Vagina (tissue), 2 donors: ENCODE measurements at places on chromosomes 3 and 15. TPM values are rescaled to one million over a fixed set of nuclear protein-coding genes. Genes with fewer than 3 reads are reported as not detected.

The ARIH1 gene
- 54.8 TPM for total RNA-seq

DNA sequence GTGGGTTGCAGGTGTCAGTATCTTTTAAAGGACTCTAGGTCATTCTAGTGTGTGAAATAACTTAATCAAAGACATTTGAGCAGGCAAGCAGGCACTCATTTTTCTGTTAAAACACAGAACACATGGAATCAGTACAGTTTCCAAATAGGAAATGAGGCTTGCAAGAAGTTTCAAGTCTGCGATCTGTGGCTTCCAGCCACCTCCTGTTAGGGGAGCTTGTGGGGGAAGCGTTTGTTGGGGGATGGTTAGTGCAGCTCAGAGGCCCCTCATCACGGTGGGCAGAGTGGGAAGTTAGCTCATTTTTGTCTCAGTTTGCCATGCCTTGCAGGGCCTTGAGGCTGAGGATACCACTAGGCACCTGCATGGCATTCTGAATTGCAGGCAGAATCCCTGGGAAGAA, 59.9 kb downstream of the SLC6A11 start:
- H3K4me1 ChIP-seq: no peaks in the 10 kb centered on the region
- DNase-seq: no peak
- no peak overlapping the region for H3K27ac ChIP-seq
- H3K4me3 ChIP-seq: no peak overlapping the region

DNA sequence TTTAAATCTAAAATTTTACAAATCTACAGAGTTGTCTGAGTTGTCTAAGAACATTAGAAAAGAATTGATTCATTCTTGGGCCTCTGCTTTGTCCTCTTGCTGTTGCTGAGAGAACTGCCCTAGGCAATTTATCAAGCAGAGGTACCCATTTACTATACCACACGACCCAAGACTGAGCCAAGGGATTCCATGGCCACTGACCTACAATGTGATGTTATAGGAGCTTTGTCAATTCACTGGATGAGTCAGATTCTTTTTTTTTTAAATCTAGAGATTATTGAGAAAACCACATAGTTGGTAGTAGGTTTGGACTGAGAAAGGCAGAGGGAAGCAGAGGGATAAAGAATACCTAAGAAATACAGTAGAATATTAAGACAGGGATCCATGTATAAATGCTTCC, 55.3 kb downstream of the TRAT1 start:
- no peaks in the 10 kb centered on the region for H3K36me3 ChIP-seq
- H3K27me3 ChIP-seq: no peaks in the 10 kb centered on the region
- no peak overlapping the region for H3K27ac ChIP-seq
- H3K4me3 ChIP-seq: no peak overlapping the region
- no peak for DNase-seq

DNA sequence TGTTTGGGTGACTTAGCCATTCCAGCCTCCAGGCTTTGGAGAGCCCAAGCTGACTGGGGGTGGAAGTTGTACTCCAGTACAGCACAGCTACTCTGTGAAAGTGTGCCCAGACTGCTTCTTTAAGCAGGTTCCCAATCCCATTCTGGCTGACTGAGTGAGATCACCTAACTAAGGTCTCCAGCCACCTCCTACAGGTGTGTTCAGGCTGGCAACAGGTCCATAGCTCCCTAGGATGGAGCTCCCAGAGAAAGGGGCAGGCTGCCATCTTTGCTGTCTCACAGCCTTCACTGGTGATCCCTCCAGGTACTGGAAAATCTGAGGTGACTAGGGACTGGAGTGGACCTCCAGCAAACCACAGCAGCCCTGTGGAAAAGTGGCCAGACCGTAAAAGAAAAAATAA, 445.3 kb upstream of the KCNMB2 start:
- H3K4me1 ChIP-seq: peaks cover 5% of the 10 kb centered on the region
- H3K4me3 ChIP-seq: no peak overlapping the region
- no peak overlapping the region for H3K27ac ChIP-seq
- H3K36me3 ChIP-seq: no peaks in the 10 kb centered on the region

DNA sequence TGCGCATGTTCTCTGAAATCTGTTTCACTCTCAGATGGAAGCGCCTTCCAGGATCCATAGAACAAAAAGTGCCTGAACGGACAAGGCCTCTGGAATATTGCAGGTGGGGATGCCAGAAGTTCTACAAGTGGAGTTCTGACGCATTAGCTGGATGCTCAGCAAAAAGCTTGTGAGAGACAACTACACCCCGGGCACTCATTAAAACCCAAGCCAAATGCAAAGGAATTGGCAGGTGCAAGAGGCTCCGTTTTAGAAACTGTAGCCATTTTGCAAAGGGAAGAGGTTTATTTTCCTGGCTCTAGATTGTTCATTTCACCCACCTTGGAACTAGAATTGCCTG, 35.2 kb upstream of the SLC24A5 start:
- no peaks in the 10 kb centered on the region for H3K27me3 ChIP-seq
- H3K4me3 ChIP-seq: no peak overlapping the region
- no peak overlapping the region for H3K27ac ChIP-seq
